ENCODE measurements at places on chromosomes 13 and 19.

- no peak for DNase-seq
Observed at GRCh38 chr13:34466301-34466700, 475.8 kb upstream of the NBEA start.

DNA sequence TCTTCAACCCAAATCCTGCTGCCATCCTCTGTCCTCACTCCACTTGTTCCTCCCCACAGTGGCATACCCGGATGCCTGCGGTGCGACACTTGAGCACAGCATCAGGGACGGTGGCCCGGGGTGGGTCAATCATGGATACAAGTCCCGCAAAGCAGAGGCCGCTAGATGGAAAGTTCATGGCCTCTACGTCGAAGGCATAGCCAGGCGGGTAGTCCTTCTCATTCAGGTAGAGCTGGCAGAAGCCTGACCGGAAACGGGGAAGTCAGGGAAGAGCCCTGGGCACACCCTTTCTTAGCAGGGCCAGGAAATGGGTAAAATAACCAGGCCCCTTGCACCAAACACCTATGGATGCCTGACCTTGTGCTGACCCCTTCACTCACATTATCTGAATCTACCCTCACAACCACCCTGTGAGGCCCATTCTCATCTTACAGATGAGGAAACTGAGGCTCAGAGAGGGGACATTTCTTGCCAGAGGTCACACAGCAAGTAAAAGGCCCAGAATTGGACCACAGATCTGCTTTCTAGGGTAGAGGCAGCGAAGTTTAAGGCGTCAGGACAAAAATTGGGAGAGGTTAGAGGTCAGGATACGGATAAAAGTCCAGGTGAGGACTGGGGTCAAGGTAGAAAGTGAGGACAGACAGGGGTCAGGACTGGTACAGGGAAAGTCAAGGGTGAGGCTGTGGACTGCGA, 6.5 kb downstream of the ATP4A start:
- no peak for DNase-seq

GRCh38 chr13:96542986-96543385, 451.3 kb downstream of the OXGR1 start:
- DNase-seq = no peak

DNA sequence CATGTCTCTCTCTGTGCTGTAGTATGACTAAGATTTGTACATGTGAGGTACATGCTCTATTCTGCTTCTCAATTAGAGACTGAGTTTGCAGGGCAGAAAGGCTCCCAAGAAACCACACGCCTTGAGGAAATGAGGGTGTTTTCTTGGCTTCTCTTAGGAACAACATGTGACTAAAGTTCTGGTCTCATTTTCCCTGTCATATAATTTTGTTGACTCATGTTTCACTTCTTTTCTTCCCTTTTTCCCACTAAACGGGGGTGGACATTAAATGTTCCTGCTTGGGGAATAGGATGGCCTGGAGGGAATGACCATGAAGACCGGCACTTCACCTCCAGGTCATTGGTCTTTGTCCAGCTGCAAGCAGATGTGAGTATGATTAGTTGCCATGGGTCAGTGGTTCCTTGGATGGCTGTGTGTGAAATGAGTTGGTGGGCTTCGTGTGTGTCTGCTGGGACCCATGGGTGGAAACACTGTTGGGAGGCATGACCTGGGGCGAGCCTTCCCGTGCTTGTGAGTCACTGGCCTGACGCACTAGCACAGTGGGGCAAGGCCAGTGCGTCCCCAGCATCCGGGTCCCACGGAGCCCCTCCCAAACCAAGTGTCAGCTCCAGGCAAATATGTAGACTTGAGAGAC, 56.6 kb downstream of the COL4A1 start:
- DNase-seq = no peak

GRCh38 chr19:58330458-58330857, 3.7 kb downstream of the ZSCAN22 start:
- peak; percentile 85 for DNase-seq

DNA sequence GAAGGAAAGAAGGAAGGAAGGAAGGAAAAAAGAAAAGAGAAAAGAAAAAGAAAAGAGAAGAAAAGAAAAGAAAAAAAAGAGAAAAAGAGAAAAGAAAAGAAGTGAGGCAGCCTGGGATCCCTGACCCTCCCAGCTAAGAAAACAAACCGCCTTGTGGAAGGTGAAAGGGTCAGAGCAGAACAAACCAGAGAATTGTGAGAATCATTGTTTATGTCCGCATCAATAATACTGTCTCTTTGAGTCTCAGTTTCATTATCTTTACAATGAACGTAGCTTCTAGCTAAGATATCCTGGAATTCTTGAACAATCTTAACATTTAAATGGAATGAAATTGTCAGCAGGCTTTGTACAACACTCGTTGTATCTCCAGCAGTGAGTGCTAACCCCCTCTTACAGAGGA, 66.4 kb upstream of the SERP2 start:
- DNase-seq = no peak
